CD8-positive, alpha-beta memory T cell (primary cell): ENCODE measurements at places on chromosomes 1 and 21. TPM values are rescaled to one million over a fixed set of nuclear protein-coding genes. Genes with fewer than 3 reads are reported as not detected.

Gene CHIA
- total RNA-seq = not detected

DNA sequence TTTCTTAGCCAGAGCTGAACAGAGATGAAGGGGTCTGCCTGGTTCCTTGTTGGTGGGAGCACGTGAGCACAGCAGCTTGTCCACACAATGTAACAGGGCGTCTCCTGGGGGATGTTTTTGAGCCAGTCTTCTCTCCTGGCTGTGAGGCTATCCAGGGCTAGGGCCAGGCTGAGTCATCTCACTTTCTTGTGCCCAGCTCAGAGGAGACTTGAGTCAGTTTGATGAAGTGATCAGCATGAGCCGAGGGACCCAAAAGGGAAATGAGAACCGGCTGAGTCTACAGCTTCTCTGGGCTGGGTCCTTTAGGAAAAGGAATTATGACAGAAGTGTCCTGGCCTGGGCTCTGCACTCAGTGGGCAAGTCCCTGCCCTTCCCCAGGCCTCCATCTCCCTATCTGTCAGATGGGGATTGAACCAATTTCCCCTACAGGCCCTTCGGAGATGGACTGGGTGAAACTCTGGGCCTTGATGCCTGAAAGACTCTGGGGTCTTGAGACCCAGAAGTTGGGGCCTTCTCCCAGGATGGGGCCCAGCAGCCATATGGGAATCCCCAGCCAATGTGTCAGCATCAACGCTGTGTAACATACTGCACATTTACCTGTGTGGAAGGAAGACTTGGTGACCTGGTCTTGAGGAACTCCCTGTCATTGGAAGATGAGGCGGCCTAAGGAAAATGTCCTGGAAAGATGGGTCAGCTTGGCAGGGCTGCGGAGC is 36.6 kb downstream of the DMRTB1 start:
- H3K4me1 ChIP-seq = peaks cover 6% of the 10 kb centered on the region
- no peak overlapping the region for H3K27ac ChIP-seq
- H3K27me3 ChIP-seq = no peaks in the 10 kb centered on the region
- DNase-seq = no peak
- H3K4me3 ChIP-seq = no peak overlapping the region
- no peaks in the 10 kb centered on the region for H3K36me3 ChIP-seq

DNA sequence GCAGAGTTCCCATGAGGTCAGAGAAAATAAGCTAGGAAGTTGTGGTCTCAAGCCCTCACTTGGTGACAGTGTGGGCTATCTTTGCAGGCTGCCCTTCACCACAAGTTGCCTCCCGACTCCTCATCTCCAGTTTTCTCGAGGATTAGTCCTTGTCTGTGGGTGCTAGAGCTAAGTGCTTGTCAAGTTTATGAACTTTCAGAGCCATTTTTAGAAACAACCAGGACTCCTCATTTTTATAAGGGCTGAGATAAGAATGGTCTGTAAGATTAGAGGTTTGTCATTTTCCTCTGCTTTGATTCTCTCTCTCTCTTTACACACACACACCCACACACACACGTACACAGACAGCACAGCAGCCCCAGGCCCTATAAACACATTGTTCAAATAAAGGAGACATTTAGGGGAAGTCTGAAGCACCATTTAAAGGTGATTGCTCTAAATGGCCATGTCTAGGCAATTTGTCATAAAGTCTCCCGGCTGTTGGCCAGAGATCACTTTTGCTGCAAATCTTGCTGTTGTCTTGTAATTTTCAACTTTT is 127.2 kb downstream of the LACTBL1 start:
- H3K36me3 ChIP-seq = no peaks in the 10 kb centered on the region
- peaks cover 3% of the 10 kb centered on the region for H3K27me3 ChIP-seq
- H3K4me1 ChIP-seq = no peaks in the 10 kb centered on the region
- H3K27ac ChIP-seq = no peak overlapping the region

DNA sequence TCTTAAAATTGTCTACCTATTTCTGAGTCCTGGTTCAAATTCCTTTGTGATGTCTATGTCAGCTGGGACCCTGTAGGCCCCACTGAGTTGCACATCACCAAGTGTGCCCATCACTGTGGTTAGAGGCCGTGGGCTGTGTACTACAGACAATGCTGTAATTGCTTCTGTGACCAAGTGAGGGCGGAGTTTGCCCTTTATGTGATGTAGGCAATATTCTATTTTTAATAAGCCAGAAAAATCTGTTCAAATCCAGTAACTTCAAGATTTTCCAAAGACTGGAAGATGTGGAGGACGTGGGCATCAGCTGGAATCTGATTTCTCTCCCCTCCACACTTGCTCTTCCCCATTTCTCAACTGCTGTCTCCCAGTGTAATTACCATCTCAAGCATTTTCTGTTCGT is 215.4 kb downstream of the PBX1 start:
- no peak for DNase-seq
- H3K4me3 ChIP-seq = no peak overlapping the region
- no peak overlapping the region for H3K27ac ChIP-seq
- H3K27me3 ChIP-seq = no peaks in the 10 kb centered on the region
- no peaks in the 10 kb centered on the region for H3K4me1 ChIP-seq
